ENCODE measurements at places on chromosomes 6 and 20.

DNA sequence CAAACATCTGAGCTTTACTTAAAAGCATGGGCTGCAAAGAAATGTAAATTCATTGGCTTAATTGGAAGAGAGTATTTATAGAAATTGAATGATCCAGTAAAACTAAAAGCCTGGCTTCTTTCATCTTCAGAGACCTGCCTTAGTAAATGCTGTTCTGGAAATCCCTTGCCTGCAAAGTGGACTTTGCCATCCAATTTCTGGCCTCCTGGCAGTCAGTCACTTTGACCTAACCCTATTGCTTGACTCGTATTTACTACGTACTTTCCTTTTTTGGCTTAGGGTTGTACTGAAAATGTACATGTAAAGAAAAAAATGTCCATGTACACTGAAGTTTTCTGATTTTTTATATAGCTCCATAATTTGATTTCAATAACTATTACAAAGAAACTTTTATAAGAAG lies 47.1 kb downstream of the E2F3 start:
- DNase-seq = no peak

DNA sequence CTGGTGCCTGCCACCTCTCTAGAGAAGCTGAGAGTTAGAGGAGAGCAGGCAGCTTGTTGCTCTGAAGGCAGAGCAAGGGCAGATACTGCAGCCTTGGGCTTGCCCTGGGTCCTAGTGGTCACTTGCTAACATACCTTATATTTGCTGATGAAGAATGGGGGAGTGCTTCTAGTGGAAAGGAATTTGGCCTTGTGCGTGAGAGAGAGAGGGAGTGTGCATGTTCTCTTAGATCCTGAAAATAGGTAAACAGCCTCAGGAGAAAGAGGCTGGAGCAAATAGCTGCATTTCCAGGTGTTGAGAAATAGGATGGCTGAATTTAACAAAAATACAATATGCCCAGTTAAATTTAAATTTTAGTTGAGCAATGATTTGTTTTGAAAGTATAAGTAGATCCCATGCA lies 724.5 kb upstream of the FLRT3 start:
- no peak for DNase-seq

DNA sequence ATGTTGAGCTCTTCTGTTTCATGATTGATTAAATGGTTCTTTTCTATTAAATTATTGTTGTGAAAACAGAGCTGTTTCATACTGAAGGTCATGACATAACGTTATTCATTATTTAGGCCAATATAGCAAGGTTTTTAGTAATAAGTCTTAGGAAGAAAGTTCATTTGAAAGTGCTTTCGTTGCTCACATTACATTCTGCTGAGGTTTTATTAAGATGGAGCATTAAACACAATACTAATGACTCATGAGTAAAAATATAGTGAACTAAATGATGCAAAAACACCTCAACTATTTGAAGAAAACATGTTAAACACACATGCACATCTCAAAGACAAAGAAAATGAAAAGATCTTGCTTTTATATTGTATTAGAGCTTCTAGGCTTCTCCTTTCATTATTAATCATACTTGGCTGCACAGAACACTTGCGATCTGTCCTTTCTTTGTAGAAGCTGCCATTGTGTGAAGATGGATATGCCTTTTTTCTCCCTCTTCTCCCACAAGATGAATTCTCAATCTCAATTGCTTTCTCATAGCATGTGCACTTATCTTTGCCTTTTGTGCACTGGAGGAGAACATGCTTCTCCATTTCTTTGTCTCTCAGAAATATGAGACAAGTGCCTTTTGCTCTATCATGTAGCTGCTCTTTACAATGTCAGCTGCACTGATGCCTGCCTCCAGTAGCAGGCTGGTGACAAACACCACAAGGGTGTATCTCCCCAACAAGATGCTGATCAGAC lies 312.4 kb downstream of the PHF3 start:
- DNase-seq = no peak

DNA sequence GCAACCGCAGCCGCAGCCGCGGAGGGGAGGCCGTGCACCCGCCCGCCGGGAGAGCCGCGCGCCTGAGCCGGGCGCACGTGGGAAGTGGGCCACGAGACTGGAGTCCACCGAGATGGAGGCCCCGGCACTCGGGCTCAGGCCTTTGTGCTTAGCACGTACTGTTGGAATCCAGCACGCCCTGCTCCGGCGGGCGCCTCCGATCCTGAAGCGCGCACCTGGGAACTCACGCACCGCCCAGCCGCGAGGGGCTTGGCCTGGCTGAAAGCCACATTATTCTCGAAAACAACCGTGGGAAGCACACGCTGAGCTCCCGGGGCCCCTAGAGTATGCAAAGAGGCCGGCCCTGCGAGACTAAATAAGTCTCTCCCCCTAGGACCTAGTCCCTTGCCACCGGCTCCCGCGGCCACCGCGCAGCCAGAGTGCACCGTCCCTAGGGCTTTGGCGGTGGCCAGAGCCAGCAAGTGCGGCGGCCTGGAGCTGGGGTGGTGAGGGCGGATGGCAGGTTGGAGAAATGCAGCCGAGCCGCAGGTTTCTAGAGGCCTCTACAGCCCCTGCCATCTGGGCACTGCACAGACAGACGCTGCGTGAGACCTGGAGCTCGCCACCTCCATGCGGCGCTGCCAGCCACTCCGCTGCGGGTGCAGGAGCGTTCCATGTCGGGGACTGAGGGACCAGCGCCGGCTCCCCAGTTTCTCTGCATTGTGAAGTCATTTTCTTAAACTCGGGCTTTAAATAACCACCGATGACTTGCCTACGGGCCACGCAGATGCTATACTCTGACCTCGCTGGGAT lies 42.0 kb upstream of the LY86 start:
- DNase-seq = peak; percentile 71

DNA sequence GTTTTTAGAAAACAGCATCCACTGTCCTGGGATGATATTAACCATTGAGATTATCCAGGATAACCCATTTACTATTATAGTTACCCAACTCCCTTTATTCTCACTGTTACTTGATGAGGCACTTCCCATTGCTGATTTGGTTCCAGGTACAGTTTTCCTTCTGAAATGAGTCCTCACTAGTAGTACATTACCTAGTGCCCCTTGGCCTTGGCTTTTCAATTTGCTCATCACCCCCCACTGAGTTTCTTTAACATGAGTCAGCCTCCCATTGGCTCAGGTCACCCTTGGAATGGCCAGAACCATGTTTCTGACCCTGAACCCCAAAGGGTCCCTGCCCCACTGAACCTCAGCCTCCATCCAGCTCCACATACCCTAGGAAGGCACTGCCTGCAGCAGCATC lies 28.4 kb downstream of the MDGA1 start:
- DNase-seq = no peak

DNA sequence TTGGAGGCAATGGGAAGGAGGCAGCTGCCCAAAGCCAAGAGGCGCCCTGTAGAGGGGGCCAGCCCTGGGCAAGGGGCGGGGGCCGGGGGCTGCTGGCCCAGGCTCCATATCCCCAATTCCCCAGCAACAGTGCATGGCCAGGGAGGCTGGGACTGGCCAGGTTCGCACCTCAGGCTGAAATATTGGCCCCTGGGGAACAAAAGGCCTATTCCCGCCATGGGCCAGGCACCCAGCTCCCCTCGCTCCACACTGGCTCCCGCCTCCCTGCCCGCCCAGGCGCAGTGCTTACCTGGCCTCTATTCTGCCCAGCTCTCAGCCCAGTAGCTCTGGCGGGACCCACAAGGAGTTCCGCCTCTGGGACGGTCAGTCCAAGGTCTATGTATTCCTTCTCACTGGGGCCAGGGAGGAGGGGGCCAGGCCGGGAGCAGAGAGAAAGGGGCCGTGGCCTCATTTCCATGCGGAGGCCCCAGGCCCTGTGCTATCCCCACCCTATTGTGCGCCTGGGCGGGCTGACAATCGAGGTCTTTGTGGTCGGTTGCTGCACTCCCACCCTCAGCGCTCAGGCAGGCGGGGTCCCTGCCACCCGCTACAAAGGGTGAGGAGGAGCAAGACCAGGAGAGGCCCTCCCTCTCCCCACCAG lies 42.3 kb downstream of the YTHDF1 start:
- DNase-seq = no peak

DNA sequence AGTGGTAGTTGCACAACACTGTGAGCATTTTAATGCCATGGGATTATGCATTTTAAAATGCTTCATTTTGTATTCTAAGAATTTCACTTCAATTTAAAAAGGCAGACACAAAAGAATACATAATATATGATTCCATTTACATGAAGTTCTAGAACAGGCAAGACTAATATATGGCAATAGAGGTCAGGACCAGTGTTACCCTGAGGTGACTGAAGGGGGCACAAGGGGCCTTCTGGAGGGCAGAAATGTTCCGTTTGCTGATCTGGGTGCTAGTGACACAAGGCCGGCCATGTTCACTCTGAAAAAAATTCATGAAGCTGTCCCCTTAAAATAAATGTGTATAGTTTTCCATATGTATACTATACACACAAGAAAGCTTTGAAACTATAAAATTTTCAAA lies 28.5 kb downstream of the TASP1 start:
- DNase-seq = no peak

DNA sequence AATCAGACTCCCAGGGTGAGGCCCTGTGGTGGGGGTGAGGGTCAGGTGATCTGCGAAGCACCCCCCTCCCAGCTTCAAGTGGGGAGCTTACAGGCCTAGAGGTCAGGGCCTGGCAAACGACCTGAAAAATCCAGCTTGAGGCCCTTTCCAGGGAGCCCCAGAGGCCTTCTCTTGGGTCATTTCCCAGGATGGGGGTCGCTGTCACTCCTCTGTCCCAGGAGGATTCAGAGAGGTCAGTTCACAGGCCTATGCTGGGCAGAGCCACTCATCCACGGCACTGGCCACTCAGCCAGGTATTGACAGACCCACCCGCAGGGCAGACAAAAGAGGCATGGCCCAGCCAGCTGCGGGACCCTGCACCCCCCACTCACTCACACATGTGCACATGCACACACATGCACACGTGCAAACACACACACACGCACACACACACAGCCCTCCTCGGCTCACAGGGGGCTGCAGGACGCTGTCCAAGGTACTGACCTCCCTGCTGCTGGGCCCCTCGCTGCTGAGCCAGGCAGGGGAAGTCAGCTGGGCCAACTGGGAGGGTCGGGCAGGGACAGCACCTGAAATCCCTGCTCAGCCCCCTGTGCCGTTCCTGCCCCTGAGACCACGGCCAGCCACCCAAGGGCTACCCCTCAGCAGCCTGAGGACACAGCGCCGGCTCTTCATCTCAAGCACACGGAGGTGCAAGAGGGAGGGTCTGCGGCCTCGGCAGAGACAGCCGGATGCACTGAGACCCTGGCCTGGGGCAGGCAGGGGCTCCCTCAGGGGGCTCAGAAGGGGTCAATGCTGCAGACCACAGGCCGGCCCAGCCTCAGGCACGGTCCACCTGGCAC lies 113.8 kb downstream of the TAF4 start:
- DNase-seq = no peak

- no peak for DNase-seq
Observed at GRCh38 chr6:90730151-90730673, 143.3 kb upstream of the MAP3K7 start.

GRCh38 chr6:168698923-168699322 lies 257.9 kb downstream of the SMOC2 start:
- no peak for DNase-seq

GRCh38 chr6:167137081-167137480 lies 14.2 kb downstream of the CCR6 start:
- no peak for DNase-seq

DNA sequence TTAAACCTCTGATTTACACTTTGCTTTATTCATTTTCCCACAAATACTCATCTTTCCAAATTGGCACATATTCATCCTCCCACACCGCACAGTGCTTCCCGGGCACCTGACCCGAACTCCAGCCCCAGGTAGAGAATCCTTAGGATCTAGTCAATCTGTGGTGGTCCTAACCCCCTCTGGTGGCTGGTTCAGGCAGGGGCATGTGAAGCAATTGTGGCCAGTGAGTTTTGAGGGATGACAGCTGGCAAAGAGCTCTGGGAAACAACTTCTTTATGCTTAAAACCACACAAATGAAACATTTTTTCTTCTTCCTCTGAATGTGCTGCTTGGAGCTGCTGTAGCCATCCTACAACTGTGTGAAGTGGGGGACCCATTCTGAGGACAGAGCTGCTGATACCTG lies 54.7 kb downstream of the ELOVL5 start:
- peak; percentile 26 for DNase-seq

DNA sequence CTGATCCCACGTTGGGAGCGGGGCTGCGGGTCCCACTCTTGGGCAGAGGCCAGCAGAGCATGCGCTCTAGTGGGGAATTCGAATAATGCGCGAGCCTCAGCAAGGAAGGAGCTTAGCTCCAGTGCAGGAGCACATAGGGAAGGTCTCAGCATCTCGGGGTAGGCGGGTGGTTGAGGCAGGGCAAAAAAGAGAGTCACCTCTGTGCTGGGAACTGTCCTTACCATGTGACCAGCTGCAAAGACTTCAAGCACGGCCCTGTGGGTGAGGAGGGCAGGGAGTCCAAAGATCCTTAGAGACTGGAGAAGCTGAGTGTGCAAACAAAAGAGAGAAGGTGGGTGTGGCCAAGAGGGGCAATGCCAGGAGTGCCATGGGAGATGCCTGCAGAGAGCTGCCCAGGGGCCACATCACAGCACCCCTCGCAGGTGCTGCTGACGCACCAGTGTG lies 79.2 kb upstream of the CD93 start:
- DNase-seq = no peak

Measured in Daoy (cell line).